Aortic smooth muscle cell (primary cell): ENCODE measurements at places on chromosomes 5 and 9. TPM values are rescaled to one million over a fixed set of nuclear protein-coding genes. Genes with fewer than 3 reads are reported as not detected.

IFNB1 gene
- not detected in 2 replicates for total RNA-seq

LCN2 gene
- total RNA-seq = not detected in 2 replicates

NTRK2 gene
- 0.26 and 0.62 TPM in 2 replicates for total RNA-seq

ADGRD2 gene
- total RNA-seq = not detected in 2 replicates

FAM200C gene
- total RNA-seq = 3.0 and 3.7 TPM in 2 replicates

RHOBTB3 gene
- 27.5 and 34.6 TPM in 2 replicates for total RNA-seq

GM2A gene
- 27.0 and 35.7 TPM in 2 replicates for total RNA-seq

CCL21 gene
- total RNA-seq = not detected in 2 replicates

SELENOP gene
- 10.0 and 12.4 TPM in 2 replicates for total RNA-seq

SLIT3 gene
- total RNA-seq = 19.6 and 42.5 TPM in 2 replicates

FBN2 gene
- total RNA-seq = 4.4 and 18.4 TPM in 2 replicates

MYMK gene
- not detected in 2 replicates for total RNA-seq

SH3RF2 gene
- total RNA-seq = 1.8 and 2.3 TPM in 2 replicates

AK3 gene
- 62.0 and 90.6 TPM in 2 replicates for total RNA-seq

PCDHB5 gene
- total RNA-seq = 1.4 and 1.8 TPM in 2 replicates

POMT1 gene
- 32.6 and 35.6 TPM in 2 replicates for total RNA-seq

HTR4 gene
- 1.9 and 5.7 TPM in 2 replicates for total RNA-seq

RAB14 gene
- total RNA-seq = 22.1 and 33.8 TPM in 2 replicates

DEPDC1B gene
- 3.0 and 4.9 TPM in 2 replicates for total RNA-seq

FAM221B gene
- total RNA-seq = not detected in 2 replicates

SLC35A4 gene
- total RNA-seq = 18.5 and 19.0 TPM in 2 replicates
